ENCODE measurements at places on chromosomes 11 and 22. TPM values are rescaled to one million over a fixed set of nuclear protein-coding genes. Genes with fewer than 3 reads are reported as not detected.

GRCh38 chr11:65634905-65635731, 2.8 kb upstream of the SIPA1 start:
- H3K27me3 ChIP-seq, result no peaks in the 10 kb centered on the region
- no peak for DNase-seq
- peaks cover 23% of the 10 kb centered on the region for H3K4me1 ChIP-seq
- H3K4me3 ChIP-seq, result no peak overlapping the region

DNA sequence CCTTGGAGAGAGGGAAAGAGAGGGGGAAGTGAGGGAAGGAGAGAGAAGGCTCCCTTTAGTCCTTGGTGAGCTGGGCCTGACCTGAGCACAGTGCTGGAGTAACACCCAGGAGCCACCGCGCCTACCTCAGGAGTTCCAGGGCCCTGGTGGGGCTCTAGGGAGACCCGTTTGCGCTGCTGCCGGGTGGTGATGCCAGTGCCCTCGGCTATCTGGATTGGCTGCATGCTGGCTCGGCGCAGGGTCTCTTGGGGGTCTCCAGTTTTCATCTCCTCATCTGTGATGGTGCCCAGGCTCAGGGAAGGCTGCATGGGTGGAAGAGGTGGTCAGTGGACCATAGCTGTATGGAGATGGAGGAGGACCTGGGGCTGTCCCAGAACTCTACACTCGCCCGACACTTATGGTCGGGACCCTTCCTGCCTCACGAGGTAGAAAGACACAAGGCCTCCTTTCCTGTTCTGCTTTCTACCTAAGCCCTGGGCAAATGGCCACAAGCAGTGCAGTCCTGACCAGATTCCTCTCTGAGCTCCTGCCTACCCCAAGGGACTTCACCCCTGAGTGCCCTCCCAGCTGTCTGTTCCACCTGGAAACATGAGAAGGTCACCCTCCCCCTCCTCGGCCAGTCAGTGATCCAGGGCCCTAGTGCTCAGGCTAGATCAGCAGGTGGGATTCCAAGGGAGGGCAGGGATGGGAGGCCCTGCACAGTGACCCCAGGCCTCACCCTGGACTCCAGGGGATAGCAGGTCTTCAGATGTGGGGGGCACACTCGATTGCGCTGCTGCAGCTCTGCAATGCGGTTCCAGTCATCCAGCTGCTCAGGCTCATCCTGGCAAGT, 6.0 kb downstream of the IL18BP start:
- H3K27ac ChIP-seq, result no peak overlapping the region
- H3K4me3 ChIP-seq, result no peak overlapping the region
- H3K36me3 ChIP-seq, result peaks cover 54% of the 10 kb centered on the region
- peaks cover 5% of the 10 kb centered on the region for H3K4me1 ChIP-seq
- DNase-seq, result no peak

DNA sequence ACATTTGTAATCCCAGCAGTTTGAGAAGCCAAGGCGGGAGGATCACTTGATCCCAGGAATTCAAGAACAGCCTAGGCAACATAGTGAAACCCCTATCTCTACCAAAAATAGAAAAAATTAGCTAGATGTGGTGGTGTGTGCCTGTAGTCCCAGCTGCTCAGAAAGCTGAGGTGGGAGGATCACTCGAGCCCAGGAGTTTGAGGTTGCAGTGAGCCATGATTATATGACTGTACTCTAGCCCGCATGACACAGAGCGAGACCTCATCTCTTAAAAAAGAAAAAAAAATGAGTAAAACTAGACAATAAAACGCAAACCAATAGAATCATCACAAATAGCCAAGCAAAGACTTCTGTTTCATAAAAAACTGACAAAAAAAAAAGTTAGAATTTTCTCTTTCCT, 21.8 kb downstream of the NUCB2 start:
- no peaks in the 10 kb centered on the region for H3K27me3 ChIP-seq
- H3K4me1 ChIP-seq, result peaks cover 36% of the 10 kb centered on the region
- H3K36me3 ChIP-seq, result peaks cover 14% of the 10 kb centered on the region
- peak; percentile 84 for DNase-seq

DNA sequence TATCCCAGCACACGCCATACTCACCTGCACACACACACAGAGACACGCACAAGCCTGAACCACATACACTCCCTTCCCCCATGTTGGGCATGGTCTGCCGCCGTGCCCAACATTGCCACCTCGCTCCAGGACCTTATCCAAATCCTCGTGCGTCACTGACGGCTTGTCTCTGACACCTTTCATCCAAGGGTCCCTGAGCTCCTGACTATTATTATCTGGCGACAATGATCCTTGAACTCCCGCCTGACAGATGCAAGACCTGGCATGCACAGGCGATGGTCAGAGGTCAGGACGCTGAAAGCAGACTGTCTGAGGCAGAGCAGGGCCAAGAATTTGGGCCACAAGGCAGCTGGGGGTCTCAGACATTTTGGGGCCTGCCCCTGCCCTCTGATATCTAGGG, 4.2 kb downstream of the MB start:
- peaks cover 20% of the 10 kb centered on the region for H3K4me1 ChIP-seq
- peaks cover 10% of the 10 kb centered on the region for H3K27me3 ChIP-seq
- DNase-seq, result no peak
- H3K4me3 ChIP-seq, result no peak overlapping the region
- H3K27ac ChIP-seq, result no peak overlapping the region
- H3K36me3 ChIP-seq, result no peaks in the 10 kb centered on the region

- peaks cover 3% of the 10 kb centered on the region for H3K4me1 ChIP-seq
- no peaks in the 10 kb centered on the region for H3K27me3 ChIP-seq
- no peaks in the 10 kb centered on the region for H3K36me3 ChIP-seq
- DNase-seq, result no peak
- H3K27ac ChIP-seq, result no peak overlapping the region
- H3K4me3 ChIP-seq, result no peak overlapping the region
These were observed 45.3 kb downstream of the SMIM38 start for GRCh38 chr11:69201066-69201365.

GRCh38 chr22:20436307-20436767, 1.3 kb downstream of the SCARF2 start:
- no peaks in the 10 kb centered on the region for H3K36me3 ChIP-seq
- H3K27me3 ChIP-seq, result peaks cover 45% of the 10 kb centered on the region
- DNase-seq, result no peak
- no peak overlapping the region for H3K27ac ChIP-seq
- no peak overlapping the region for H3K4me3 ChIP-seq
- peaks cover 17% of the 10 kb centered on the region for H3K4me1 ChIP-seq

- DNase-seq, result no peak
- no peaks in the 10 kb centered on the region for H3K36me3 ChIP-seq
- peaks cover 6% of the 10 kb centered on the region for H3K27me3 ChIP-seq
These were observed 6.6 kb upstream of the NLRP10 start for GRCh38 chr11:7971846-7972245.

- no peaks in the 10 kb centered on the region for H3K36me3 ChIP-seq
- no peak overlapping the region for H3K4me3 ChIP-seq
- no peaks in the 10 kb centered on the region for H3K4me1 ChIP-seq
- no peak for DNase-seq
- H3K27ac ChIP-seq, result no peak overlapping the region
These were observed 552.8 kb downstream of the BRD1 start for GRCh38 chr22:49274754-49275380.

The TBX1 gene
- total RNA-seq, result not detected

The SPDYC gene
- total RNA-seq, result not detected

The OR51B2 gene
- total RNA-seq, result not detected

The APIP gene
- 31.2 TPM for total RNA-seq

The DUSP8 gene
- total RNA-seq, result 1.6 TPM

The PRR33 gene
- total RNA-seq, result 0.07 TPM
